Activated CD4-positive, alpha-beta T cell treated with anti-CD3 and anti-CD28 coated beads, Interleukin-2, amount 10 ng/mL, durations not matched to agents 7 days and 5 days (primary cell): ENCODE measurements at places on chromosomes 5 and 9. TPM values are rescaled to one million over a fixed set of nuclear protein-coding genes. Genes with fewer than 3 reads are reported as not detected.

Gene WDR55
- total RNA-seq = 33.7 TPM

Gene PSAT1
- total RNA-seq = 71.3 TPM

DNA sequence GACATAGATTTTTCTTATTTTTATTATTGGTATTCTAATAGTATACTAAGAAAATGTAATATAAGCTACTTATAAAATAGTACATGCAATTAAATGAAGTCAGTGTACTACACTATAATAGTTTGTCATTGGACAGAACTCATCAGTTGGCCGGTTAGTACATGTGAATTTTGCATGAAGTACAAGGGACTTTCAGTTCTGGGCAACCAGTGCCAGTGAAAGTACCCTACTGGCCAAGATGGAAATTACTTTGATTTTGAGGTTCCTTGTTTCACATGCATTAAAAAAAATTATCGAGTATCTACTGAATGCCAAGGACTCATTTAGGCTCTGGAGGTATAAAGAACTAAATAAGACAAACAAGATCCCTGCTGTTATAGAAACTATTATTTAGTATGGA, 213.4 kb upstream of the ELL2 start:
- no peak for DNase-seq

DNA sequence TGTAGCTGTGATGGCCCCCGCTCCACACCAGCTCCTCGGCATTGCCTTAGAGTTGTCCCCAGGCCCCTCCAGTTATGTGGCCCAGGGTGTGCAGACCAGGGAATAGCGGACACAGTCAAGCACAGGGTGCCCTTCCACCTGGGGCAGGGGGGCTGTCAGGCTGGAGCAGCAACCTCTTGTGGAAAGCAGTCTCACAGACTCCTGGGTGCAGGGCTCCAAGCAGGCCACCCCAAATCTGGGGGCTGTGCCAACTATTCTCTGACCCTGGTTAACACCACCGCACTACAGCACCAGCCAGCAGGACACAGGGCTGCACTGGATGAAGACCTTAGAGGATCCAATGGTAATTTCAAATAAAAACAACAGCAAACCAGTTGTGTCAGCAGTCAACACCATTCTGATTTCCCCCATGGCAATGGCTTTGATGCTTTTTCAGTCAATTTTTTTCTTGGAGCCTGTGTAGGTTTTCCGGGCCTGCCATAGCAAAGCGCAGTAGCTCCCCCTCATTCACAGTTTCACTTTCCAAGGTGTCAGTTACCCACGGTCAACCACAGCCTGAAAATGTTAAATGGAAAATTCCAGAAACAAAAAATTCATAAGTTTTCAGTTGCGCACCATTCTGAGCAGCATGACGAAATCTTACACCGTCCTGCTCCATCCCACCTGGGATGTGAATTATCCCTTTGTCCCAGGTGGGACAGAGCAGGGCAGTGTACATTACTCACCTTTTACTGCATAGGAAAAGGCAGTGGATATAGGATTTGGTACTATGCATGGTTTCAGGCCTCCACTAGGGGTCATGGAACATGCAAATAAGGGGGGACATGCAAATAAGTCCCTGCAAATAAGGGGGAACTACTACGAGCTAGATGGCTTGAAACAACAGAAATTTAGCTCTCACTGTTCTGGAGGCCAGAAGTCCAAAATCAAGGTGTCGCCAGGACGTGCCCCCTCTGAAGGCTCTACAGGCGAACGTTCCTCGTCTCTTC, 49.0 kb downstream of the C5orf15 start:
- DNase-seq = no peak

DNA sequence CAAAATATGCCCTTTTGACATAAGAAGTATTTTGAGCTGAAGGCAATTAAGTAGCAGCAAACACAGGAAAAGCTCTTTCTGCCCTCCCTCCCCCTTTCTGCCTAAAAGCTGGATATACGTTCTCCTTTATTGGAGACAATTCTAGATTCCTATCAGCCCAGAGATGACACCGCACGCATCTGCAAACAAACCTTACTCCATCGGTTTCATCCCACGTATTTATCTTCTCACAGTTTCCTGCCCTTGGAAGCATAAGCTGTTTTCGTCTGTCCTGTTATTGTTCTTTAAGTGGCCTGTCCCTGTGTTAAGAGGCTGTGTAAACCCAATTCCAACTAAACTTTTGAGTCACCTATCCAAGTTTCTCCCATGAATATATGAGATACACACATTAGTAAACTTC, 11.8 kb downstream of the TBC1D9B start:
- no peak for DNase-seq

Gene CHSY3
- total RNA-seq = not detected

- DNase-seq = no peak
Observed at GRCh38 chr5:10735569-10736276, 25.3 kb downstream of the DAP start.

DNA sequence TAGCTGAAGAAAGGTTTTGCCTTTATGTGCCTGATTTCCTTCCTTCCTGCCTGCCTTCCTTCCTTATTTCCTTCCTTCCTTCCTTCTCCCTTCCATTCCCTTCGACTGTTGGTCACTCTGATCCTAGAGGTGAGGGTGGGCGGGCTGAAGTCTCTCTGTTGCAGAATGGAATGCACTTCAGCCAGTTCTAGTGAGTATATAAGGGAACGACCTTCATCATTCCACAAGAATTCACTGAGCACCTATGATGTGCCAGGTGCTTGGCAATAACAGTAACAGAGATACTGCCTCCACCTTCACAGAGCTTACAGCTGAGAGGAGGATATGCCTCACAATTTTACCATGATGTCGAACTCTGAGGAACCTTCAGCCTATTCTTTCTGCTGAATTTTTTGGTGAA, 8.7 kb upstream of the OR5C1 start:
- DNase-seq = no peak

DNA sequence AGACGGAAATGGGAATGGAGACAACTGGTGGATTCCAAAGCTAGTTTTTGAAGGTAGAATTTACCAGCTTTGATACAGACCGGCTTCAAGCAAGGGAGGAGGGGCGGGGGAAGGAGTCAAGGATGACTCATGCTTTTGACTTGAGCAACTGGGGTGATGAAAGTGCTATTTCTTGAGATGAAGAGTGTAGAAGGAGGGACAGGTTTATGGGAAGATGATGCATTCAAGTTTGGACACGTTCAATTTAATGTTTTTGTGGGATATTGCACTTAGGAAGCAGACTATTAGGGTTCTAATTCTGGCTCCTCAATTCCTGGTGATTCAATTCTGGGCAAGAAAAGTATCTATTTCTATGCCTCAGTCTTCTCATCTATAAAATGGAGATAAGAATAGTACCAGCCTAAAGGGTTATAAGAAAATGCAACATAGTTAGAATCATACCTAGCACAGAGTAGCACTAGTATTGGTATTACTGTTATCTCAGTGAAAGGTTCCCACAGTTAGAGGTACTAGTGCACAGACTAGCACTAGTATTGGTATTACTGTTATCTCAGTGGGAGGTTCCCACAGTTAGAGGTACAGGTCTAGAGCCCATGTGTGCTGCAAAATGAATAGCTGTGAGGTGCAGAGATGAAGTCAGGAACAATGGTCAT, 4.6 kb downstream of the NIPAL4 start:
- DNase-seq = peak; percentile 51

Gene FBP2
- total RNA-seq = not detected

DNA sequence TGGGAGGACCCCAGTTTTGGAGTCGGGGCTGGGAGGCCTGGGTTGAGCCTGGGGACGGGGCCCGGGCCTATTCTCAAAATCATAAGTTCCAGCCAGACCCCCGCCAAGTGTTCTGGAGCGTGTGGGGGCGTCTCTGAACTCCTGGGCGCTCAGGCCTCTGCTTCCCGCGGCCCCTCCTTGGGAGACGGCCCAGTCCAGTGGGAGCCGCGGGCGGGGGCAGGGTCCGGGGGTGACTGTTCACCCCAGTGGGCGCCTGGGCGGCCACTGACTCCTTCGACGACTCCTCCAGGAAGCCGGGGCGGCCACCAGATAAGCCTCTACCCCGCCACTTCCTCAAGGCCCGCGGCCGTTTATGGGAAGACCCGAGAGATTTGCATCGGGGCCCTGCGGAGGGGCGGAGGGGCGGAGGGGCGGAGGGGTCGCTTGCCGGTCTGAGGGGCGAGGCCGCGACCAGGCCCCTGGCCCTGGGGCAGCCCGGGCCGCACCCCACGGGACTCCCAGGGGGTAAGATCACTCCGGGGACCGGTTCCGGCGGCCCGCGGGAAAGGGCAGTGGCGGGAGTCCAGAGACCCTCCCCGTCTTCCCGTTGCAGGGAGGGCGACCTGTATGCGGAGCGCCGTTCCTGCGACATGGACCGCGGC, 655 bp downstream of the TOR4A start:
- DNase-seq = no peak

GRCh38 chr5:93893075-93893474, 151.7 kb upstream of the POU5F2 start:
- DNase-seq = no peak

Gene HRCT1
- total RNA-seq = not detected

- DNase-seq = peak; percentile 31
Observed at GRCh38 chr9:79623799-79624721, 52.3 kb downstream of the TLE4 start.

- DNase-seq = no peak
Observed at GRCh38 chr9:90775657-90776056, 26.0 kb upstream of the SYK start.

DNA sequence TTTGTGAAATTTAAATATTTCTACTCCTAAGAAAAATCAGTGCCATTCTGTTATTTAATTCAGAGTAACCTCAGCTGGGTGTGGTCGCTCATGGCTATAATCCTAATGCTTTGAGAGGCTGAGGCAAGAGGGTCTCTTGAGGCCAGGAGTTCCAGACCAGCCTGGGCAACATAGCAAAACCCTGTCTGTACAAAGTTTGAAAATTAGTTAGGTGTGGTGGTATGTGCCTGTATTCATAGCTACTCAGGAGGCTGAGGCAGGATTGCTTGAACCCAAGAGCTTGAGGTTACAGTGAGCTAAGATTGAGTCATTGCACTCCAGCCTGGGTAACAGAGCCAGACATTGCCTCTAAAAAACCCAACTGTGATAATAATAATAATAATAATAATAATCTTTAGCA, 44.8 kb upstream of the CNTLN start:
- DNase-seq = no peak

DNA sequence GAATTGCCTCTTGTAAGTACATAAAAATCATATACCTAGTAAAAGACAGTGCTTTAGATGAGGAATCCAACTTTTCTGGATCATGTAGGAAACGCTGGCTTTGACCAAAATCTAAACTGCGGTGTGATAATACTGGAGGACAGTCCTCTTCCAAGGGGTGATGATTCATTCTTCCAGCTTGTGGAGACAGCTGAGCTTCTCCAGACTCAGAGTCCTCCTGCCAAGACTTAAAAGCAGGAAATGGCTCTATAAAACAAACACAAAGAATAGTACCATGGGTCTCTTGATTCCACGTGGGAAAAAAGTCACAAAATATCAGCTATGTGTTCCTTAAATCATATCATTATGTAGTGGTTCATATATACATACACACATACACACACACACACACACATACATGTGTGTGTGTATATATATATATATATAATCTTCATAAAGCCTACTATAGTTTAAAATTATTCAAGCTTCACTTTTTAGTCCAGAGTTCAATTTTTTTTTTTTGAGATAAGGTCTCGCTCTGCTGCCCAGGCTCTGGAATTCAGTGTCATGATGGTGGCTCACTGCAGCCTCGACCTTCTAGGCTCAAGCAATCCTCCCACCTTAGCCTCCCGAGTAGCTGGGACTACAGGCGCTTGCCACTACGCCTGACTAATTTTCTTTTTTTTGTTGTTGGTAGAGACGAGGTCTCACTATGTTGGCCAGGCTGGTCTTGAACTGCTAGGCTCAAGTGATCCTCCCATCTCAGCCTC, 65.0 kb downstream of the PKD2L2 start:
- no peak for DNase-seq

DNA sequence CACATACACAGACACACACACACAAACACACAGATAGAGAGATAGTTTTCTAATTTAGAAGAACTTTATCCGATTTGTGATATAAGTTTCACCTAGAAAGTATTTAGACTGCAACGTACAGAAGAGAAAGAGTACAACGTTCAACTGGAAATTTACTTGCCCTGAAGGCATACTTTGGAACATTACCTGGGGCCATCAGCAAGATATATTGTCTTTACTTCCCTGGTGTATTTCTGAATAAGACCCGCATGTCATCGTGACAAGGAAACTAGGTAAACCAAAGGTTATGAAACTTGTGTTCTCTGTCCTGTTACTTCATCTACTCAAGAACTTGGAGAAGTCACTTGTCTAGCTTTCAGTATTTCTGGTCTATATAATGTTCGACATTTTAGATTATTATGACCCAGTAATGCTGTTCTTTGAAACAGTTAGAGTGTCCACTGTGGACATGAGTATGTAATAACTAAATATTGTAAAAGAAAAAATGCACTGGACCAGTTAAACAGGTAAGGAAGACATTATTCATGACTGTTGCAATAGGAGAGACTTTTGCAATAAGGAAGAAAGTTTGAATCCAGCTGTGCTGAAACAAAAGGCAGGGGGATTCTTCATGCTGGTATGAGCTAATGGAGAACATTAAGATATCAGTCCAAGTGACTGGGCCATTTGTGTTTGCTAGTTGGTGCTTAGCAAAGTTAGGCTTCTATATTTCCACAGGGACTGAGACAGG, 1791.1 kb downstream of the MAT2B start:
- DNase-seq = no peak

GRCh38 chr5:32642276-32643002, 57.1 kb downstream of the SUB1 start:
- DNase-seq = no peak

DNA sequence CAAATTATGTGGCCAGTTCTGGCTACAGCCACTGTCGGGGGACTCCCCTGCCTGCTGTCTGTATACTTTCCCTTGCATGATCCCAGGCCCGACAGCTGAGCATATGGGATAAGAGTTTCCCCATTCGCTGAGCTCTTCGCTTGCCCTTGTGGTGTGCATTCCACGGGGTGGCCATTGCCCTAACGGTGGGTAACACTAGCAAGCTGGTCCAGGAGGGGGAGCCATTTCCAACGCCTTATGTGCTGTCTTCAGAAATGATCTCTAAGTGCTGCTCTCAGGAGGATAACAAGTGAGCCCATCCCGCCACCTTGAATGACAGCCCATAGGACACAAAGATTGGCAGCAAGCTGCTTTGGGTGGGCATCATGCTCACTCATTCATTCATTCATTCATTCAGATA, 190.9 kb downstream of the FSTL4 start:
- DNase-seq = peak; percentile 19

GRCh38 chr5:485946-486491, 38.2 kb downstream of the SLC9A3 start:
- no peak for DNase-seq

Gene GAS1
- 0.62 TPM for total RNA-seq
